ENCODE measurements at places on chromosomes 2 and 18. TPM values are rescaled to one million over a fixed set of nuclear protein-coding genes. Genes with fewer than 3 reads are reported as not detected.
A peak's percentile ranks its signal among the peaks of the same experiment; 100 is the strongest.

The IL1RL1 gene
- total RNA-seq, result not detected

- no peak for DNase-seq
Measured at GRCh38 chr18:5444269-5444668, 99.5 kb downstream of the EPB41L3 start.

- no peak for DNase-seq
Measured at GRCh38 chr18:25047983-25048382, 304.0 kb downstream of the ZNF521 start.

DNA sequence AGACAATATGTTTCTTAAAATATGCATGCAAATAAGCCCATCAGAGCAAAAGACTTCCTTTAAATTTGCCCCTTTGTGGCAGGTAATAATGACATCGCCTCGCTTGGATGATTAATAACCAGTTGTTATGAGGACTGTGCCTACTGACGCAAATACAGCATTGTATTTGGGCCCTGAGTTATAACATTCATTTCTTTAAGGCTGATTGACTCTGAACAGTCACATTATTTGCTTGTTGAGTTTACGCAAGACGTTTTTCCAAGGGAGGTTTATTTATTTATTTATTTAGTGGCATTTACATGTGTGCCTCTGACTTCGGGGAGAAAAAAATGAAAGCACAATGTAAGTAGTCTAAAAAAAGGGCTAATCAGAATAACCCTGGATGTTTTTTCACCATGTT is 88.3 kb downstream of the SLC8A1 start:
- DNase-seq, result peak; percentile 54

DNA sequence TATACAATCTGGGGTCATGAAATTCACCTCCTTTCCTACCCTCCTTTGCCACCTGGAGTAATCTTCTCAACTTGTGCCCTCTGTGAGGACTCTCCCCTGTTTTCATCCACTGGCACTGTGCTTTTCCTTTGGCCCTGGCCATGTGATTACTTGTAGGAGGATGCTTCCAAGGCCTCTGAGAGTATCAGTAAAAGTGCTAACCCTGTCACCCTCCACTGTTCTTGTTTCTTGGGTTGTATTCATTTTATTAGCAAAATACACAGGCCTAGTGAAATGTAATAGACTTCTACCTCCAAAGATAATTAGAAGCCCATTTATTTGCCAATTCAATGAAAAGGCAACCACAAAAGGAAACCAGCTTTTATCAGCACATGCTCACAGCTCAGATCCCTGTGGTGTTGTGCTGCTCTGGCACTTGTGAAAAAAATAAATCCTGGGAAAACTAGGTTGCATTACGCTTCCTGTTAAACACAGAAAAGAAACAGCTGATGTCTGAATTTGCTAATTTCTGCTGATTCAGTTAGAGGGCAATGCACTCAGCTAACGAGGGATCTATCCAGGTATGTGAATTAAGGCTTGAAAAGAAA is 357.5 kb upstream of the ETAA1 start:
- no peak for DNase-seq

The UPP2 gene
- total RNA-seq, result not detected

- DNase-seq, result peak; percentile 93
Measured at GRCh38 chr2:9565436-9566153, 10.0 kb upstream of the ADAM17 start.

The AGFG1 gene
- 63.1 TPM for total RNA-seq

DNA sequence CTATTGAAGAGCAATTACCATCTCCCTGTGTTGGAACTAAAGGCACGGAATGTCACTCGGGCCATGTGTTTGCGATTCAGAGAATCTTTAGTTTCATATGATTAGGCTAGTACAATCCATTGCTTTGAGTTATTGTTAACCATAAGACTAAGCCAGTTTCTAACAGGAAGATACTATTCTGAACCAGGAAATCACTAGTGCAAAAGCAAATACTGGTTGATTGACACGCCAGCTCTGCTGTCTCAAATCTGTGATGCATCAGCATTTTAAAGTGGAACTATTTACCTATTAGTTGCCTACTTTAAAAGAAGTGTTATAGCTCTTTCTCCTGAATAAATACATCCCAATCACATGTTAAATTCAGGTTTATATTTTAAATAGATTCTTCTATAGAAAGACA is 61.9 kb downstream of the AFTPH start:
- no peak for DNase-seq

- no peak for DNase-seq
Measured at GRCh38 chr2:27989149-27989548, 98.6 kb downstream of the BABAM2 start.

The MOCOS gene
- total RNA-seq, result 4.2 TPM

The SLC16A14 gene
- total RNA-seq, result 0.11 TPM

DNA sequence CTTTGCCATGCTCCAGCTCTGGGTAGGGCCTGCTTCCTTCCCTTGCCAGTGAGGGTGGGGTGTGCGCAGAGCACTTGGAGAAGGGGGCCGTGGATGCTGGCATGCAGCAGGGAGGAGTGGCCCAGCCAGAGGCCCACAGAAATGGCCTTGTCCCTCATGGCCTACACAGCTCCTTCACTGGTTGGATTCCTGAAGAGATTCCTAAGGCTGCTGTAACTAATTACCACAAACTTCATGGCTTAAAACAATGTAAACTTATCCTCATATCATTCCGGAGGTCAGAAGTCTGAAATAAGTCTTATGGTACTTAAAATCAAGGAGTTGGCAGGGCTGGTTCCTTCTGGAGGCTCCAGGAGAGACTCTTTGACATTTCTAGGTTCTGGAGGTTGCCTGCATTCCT is 195.2 kb downstream of the GLI2 start:
- DNase-seq, result no peak

DNA sequence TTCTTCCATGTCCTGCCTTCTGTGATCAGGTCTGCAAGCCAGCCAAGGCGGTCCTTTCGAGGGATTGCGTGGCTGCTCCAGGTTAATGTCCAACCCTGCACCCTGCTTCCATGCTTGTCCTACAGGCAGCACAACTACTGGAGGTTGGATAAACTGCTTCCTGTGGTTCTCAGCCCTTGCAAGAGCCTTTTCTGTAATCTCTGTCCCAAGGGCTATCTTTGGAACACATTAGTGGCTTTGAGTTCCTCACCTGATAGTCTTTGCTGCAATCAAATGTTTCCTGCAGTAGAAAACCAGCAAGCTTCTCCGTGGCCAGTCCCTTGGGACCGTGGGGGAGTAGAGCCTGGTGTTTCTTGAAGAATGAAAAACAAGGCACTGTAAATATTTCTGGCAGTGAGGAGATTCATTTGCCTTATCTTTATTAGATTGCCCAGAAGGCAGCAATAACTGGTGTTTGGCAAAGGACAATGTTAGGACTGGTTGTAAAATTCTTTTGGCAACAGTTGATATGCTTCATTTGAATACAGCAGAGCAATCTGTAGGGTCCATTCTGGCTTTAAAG is 214.4 kb downstream of the FHOD3 start:
- peak; percentile 28 for DNase-seq

DNA sequence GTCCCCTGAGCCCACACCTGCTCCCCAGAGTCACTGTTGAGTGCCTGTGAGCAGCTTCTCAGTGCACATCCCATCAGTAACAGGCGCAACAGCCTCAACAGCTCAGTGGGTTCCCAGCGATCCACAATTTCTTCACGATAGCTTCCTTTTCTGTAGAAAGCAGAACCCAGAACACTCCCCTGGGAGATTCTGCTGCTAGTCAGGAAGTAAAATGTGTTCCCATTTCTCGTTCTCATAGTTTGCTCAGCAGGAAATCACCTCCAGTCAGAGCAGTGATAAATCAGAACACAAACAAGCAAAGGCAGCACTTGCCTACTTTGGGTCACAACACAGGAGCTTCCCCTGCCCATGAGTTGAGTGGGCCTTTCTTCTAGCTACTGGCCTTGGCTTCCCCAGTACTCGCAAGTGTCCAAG is 48.9 kb upstream of the ATG16L1 start:
- no peak for DNase-seq

- DNase-seq, result no peak
Measured at GRCh38 chr2:96842600-96842999, 1.2 kb downstream of the ANKRD23 start.

- no peak for DNase-seq
Measured at GRCh38 chr2:187857826-187858225, 303.6 kb upstream of the TFPI start.

- DNase-seq, result no peak
Measured at GRCh38 chr2:11102956-11103860, 52.1 kb upstream of the SLC66A3 start.

- DNase-seq, result no peak
Measured at GRCh38 chr2:33730193-33730592, 131.1 kb upstream of the FAM98A start.

The RGPD3 gene
- total RNA-seq, result 0.11 TPM

The SERPINB10 gene
- total RNA-seq, result not detected

- DNase-seq, result no peak
Measured at GRCh38 chr2:105827351-105828096, 82.8 kb downstream of the NCK2 start.

- DNase-seq, result no peak
Measured at GRCh38 chr2:164644036-164644700, 22.9 kb upstream of the GRB14 start.

DNA sequence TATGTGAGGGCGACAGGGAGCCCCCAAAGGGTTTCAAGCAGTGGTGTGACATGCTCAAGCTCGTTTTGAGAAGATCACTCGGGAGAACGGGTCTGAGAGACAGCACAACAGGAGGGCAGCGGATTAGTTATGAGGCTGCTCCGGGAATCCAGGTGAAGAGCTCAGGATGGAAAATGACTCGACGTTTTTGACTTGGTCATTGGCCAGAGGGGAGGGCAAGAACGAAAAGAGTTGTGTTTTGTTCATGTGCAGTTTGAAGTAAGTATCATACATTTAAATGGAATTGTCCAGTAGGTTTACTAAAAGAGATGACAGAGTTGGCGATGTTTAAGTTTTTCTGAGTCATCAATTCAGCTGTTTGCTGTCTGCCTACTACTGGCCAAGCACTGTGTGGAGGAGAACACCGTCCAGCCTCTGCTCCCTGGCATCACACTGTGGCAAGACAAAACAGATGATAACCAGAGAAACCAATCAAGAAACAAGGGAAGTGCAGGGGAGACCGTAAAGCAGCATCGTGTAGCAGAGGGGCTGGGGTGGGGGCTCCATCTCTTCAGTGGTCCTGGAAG is 25.3 kb upstream of the ANXA4 start:
- peak; percentile 70 for DNase-seq

- DNase-seq, result peak; percentile 3
Measured at GRCh38 chr2:88735853-88736252, 44.4 kb downstream of the RPIA start.

DNA sequence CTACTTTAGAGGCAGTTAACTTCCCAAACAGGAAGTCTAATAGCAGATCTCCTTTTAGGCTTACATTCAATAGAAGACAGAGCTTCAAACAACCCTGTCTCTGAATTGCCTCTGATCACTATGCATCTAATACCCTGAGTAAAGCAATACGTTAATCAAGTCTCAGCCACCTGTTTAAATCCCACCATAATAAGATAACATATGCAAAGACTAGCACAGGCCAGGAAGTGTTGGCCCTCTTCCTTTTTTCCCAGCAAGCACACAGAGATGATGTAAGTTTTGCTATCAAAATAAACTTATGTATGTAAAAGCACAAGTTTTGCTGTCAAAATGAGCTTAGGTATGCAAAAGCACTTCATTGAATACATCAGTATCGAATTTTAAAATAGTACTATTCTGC is 385.5 kb downstream of the RND3 start:
- DNase-seq, result no peak

The LYPD1 gene
- not detected for total RNA-seq

GRCh38 chr2:25042321-25043240 is 705 bp downstream of the EFR3B start:
- DNase-seq, result peak; percentile 9

Measured in LHCN-M2 (cell line).